ENCODE measurements at places on chromosomes 1 and 21.
A peak's percentile ranks its signal among the peaks of the same experiment; 100 is the strongest.

DNA sequence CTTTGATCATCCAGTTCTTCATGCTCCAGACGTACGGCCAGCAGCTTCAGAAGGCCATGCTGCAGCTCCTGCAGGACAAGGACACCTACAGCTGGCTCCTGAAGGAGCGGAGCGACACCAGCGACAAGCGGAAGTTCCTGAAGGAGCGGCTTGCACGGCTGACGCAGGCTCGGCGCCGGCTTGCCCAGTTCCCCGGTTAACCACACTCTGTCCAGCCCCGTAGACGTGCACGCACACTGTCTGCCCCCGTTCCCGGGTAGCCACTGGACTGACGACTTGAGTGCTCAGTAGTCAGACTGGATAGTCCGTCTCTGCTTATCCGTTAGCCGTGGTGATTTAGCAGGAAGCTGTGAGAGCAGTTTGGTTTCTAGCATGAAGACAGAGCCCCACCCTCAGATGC lies 32.5 kb downstream of the MX1 start:
- DNase-seq: no peak

DNA sequence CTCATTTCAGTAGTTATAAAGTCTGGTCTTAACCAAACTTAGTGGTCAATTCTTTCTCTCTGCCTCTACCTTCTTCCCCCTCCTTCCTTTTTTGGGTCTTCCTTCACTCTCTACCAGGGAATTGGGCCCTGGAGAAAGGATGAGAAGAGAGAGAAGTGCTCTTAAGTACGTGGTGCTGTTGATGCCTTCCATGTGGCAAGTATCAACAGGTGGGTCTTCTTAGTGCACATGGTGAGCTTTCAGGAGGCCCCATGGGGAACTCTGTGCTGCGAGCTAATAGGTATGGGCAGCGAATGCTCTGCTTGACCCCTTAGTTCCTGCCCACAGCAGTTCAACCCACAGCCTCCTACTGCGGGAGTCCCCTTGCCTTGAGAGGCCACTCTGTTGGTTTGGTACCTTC lies 39.4 kb upstream of the LMX1A start:
- no peak for DNase-seq

GRCh38 chr1:181482521-181483284 lies 614 bp upstream of the CACNA1E start:
- DNase-seq: peak; percentile 49

GRCh38 chr1:225654277-225654597 lies 1.3 kb upstream of the ENAH start:
- no peak for DNase-seq

DNA sequence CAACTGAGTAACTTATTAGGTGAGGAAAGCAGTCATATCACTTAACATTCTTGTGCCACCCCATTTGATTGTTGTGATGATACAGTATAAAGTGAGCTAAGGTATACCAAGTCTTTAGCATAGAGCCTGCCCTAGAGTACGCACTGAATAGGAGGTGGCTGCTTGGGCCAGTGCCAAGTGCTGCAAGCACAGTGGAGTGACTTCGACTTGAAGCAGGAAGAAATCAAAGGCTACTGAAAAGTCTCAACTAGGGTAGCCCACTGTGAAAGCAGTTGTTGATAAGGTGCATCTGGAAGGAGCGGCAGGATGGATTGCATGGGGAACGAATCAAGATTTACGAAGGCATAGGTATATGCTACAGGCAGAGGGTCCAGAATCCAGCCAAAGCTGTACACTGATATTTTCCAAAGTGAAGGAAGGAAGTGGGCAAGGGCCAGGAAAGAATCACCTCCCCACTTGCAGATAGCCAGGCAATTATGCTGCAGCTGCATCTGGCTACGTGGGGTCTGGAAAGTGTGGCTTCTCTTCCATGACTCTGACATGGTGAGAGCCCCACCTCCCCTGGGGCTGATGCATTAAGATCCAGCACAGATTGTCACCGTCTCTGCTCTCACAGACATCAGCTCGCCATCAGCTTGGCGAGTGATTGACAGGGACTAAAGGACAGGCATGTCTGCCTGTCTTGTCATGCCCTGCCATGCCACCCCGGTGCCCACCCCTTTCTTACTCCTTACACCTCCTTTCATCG lies 287.0 kb upstream of the PLXNA2 start:
- peak; percentile 6 for DNase-seq

- no peak for DNase-seq
Observed at GRCh38 chr1:107590900-107591622, 373.9 kb downstream of the VAV3 start.

DNA sequence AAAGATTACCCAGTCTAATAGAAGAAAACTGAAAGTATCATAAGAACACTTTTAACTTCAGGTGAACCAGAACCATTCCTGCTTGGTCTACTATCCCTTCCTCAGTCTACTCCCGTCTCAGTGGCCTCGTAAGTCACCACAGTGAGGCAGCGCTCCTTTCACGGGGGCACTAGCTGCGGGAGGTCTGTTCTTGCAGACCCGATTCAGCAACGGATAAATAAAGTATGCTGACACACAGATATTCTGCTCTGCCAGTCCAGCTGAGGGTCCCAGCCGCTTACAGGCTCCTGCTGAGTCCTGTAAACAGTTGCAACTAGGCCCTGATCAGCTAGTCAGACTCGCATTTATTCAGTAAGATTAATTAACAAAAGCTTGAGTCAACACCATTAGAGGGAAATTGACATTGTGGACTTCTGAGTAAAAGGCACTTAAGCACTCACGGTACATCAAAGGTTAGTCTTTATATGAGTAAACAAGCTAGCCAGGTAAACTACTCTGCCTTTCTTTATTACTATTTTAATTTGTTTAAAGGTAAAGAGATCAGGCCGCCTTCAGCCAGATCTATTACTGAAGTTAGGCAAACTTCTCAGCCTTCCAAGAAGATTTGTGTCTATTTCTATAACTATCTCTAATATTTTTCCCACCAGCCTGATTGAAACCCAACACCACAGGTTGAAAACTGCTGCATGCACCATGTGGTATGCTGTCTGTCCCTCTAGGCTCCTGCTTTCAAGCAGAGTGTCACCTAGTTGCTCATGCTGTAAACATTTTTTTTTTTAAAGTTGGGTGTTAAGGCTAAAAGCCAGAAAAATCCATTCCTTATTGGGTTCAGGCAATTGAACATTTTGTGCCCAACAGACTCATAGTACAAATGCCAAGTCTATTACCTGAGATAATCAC lies 87.7 kb downstream of the INTS7 start:
- DNase-seq: no peak

GRCh38 chr1:183161391-183161790 lies 24.7 kb upstream of the LAMC2 start:
- peak; percentile 63 for DNase-seq

GRCh38 chr21:32330784-32331311 lies 32.2 kb downstream of the MRAP start:
- peak; percentile 51 for DNase-seq

GRCh38 chr1:31883357-31883942 lies 54.7 kb downstream of the PTP4A2 start:
- DNase-seq: no peak

DNA sequence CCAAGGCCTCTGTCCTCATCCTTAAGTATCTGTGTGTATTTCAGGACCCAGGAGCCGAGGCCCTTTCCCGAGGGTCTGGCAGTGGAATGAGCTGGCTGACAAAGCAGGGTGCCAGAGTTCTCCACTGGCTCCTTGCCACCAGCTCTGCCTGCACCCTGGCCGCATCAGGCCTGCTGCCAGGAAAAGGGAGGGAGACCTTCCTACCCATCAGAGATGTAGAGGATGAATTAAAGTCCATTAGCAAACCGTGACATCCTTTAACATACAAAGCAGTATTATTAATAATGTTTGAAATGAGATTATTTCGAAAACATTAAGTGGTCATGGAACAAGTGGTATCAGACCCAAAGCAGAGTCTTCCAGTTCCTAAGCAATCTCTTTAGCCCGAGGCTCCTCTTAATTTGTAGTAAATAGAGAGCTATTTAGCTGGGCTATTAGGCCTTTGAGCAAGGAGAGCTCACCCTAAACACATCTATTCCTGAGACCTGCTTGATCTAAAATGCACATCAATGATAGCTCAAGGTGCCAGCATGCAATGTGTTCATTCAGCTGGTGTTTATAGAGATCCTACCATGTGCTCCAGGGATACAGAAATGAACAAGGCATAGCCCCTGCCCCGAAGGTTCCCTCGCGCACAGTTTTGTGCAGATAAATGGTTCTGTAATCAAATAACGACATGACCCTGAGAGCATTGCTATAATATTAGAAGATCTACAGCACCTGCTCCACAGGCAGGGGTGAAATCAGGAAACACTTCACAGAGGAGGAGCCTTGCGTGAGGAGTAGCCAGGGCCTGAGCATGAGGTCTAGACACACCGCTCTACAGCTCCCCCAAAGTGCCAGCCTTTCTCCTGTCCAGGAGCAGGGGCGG lies 44.0 kb downstream of the FAM163A start:
- no peak for DNase-seq

DNA sequence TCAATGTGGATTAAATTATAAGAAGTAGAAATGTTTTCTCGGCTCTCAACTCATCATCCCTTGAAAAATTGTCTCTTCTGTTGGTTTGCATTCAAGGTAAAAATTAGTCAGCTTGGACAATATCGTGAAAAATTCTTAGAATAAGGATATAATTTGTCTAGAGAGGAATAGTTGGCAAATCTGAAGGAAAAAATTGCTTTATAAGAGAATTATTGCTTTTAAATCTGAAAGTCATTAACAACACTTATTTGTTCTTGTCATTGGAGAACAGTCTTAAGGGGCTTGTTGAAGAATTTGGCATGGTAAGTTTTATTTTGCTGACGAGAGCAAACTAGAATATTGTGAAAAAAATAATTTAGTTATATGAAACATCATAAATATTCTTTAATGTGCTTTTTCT lies 26.4 kb downstream of the ANGPTL1 start:
- no peak for DNase-seq

DNA sequence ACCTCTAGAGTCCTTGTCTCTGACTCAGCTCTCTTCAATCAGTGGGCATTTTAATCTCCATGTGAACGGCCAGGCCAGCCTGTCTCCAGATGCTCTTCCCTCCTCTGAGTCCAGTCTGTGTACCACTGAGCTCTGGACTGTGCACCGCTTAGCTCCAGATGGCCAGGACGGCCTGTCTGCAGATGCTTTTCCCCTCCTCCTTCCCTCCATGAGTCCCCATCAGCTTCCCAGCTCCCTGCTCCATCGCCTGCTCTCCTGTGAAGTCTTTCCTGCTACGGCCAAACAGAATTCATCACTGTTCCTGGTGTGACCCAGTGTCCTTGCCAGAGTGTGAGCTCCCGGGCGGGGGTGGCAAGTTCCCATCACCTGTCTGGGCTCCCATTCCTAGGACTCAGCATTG lies 42.0 kb downstream of the STUM start:
- peak; percentile 14 for DNase-seq

GRCh38 chr1:164771619-164772361 lies 212.8 kb downstream of the PBX1 start:
- DNase-seq: peak; percentile 89

DNA sequence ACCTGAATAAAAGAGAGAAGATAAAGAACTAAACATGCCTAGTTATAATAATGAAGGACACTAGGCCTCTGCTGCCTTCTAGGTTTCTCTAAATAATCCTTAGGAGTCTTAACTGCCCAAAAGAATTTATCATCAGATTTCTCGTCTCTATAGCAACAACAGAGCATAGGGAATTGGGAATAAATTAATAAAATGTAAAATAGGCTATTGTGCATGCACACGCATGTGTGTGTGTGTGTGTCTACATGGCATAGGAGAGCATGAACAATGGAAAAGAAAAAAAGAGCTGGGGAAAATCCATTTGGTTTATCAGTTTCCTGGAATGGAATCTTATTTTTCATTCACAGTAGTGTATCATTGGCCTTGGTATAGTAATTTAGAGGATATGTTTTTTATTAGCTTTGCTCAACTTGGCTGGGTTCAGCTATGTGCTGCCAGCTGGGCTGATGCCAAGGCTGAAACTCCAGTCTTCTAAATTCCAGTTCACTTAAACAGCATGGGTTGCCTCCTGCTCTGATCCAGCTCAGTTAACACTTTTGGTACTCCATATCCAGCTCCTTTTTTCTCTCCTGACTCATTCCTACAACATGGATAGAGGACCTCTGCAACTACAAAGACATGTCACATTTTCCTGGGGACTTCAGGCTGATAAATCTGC lies 80.6 kb upstream of the SLFNL1 start:
- peak; percentile 85 for DNase-seq

GRCh38 chr21:38985568-38986378 lies 180.0 kb downstream of the ETS2 start:
- DNase-seq: no peak

DNA sequence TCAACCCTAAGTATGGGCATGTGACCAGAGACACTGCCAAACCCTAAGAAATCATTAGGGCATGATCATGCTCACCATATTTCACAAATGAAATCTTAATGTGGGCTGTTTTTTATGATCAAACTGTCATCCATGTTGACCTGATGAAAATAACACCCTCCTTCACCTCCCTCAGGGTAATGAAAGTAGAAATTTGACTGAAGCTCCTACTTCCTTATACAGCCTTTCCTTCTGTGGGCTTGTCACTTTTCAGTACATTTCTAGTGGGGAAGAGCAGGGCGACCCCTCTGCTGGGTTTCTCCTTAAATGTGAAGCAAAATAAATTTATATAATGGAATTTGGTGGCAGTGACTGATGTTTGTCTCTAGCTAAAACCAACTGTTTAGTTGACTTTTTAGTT lies 25.9 kb downstream of the IVNS1ABP start:
- DNase-seq: no peak

DNA sequence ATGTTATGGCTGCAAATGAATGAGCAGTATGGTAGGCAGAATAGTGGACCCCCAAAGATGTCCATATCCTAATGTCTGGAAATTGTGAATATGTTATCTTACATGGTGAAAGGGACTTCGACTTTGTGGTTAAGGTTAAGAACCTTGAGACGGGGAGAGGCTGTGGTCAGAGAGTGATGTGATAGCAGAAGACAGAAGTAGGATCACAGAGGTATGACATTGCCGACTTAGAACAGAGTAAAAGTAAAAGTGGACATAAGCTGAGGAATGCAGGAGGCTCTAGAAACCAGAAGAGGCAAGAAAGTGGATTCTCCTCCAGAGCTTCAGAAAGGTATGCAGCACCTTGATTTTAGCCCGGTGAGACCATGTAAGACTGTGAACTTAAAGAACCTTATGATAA lies 74.6 kb downstream of the CTH start:
- no peak for DNase-seq

- peak; percentile 25 for DNase-seq
Observed at GRCh38 chr1:79694241-79694640, 687.7 kb upstream of the ADGRL4 start.

DNA sequence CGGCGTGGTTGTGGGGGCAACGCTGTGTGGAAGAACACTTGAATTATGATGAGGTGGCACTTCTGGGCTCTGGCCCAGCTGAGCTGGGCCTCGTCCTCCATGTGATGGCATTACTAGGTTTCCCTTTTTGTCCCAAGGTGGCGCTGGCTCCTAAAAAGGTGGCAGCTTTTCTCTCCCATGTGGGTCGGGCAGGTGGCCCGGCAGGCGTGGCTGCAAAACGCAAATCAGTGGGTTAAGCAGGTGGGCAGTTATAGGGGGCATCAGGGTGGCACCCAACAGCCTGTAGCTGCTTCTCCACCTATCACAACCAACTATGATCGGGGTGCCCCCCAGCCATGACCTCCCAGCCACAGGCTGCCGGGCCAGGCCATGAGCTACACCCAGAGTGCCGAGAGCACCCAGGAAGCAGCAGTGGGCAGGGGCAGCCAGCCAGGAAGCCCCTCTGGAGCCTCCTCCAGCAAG lies 59.6 kb downstream of the KCNAB2 start:
- no peak for DNase-seq
